Epithelial cell of prostate (primary cell): ENCODE measurements at places on chromosomes 1 and 21.

DNA sequence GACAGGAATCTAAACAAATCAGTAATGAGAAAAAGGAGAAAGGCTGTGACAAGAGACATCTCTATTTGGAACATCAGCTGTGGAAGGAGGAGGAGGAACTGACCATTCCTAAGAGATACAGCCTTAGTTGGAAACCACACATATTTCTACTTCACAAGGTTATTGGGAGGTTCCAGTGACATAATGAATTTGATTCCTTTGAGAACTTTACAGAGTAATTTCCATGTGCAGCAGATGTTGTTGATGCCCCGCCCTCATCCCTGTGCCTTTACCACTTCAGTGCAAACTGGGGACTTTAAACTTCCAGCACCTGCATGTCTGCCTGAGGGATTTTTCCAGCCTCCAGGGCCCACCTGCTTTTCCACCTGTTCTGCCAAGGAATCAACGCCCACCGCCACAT is 9.3 kb upstream of the ST6GALNAC5 start:
- no peak for DNase-seq

DNA sequence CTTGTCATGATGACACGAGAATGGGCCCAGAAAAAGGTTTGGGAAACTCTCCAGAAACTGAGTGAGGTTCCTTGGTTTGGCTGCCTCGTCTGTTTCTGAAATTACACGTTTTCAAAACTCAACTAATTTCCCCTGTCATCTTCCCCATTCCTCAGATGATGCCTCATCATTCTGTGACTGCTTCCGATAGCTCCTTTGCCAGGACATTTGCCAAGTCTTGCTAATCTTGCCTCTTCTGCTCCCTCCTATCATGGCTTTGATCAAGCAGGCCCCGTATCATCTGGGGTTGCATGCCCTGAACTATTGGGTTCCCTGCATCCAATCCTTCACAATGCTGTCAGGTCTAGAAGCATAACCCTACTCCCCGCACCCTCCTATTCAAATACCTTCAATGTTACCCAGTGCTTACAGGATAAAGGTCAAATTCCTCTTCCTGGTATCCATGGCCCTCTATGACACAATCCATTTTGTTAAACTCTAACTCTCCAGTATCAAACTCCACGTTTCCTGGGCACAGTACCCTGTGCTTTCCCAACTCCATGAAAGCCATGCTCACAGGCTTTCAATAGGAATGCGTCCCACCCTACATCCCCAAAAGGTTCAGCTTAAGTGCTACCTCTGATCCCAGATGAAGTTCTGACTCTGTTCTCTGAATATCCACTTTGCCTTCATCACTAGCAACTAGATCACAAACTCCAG is 22.2 kb upstream of the TMEM200B start:
- no peak for DNase-seq

DNA sequence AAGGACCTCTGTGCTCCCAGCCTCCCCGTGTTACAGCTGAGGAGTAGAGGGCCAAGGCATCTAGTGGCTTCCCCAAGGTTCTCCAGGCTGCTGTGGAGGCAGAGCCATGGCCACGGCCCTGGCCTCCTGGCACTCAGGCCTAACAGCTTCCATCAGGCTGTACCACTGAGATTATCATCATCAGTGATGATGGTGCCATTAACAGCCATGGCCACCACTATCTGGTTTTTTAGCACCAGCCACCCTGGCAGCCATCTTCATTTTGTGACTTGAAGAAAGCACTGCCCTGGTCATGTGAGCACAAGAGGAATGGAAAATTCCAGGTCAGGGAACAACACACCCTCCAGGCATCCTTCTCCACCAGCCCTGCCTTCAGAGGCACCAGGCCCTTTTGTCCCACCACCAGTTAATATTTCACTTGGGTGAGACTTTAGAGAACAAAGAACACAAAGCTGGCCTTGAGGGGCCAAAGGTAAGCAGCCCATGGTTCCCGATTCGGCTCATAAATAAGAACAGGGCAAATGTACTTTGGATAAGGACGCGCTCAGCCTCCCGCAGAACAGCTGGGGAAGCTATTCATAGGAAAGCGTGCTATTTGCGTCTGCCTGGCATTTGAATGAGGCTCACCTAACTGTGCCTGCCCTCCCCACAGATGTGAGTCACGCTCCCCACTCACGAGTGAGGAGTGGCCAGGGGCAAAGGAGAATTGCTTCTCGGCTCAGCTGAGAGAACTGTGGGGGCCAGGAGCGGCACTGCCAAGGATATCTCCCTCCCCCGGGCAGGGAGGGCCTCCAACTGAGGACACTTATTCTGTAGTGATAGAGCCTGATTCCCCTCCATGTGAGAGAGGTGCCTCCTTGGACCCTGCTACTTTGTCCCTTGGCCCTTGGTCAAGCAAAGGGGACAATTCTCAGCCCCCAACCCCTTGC is 95.6 kb downstream of the CD58 start:
- no peak for DNase-seq

DNA sequence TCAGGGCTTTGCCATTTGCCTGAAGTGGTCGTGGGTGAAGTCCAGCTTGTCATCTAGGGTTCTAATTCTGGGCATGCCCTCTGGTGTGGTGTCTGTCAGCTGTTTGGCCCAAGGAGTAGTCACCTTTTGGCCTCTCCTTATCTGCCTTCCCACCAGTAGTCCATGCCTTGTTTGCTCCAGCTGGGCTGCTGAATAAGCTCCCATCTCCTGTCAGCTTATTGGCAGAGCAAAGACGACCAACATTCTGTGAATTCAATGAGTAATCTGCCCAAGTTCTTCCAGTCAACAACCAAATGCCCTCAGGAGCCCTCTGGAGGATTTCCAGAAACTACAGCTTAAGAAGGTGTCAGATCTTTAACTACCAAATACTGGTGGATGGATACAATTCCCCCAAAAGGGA is 7.0 kb downstream of the BCAN start:
- no peak for DNase-seq

- DNase-seq, result no peak
Measured at GRCh38 chr1:1354271-1355247, 3.8 kb downstream of the MXRA8 start.

DNA sequence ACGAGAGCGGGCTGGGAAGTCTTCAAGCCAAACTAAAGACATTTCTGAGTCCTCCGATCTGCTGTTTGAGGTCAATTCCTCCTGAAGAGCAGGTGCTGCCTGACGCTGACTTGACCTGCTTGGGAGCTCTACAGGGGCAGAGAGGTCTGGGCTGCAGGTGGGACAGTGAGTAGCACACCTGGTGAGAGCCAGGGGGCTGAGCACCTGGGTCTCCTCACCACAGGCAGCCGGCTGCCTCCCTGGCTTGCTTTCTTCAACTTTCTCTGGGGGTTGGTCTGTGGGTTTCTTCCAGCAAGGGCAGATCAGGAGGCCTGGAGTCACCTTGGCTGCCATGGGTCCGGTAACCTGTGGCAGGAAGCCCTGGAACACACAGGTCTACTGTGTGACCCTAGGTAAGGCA is 107.4 kb upstream of the EDN2 start:
- no peak for DNase-seq

DNA sequence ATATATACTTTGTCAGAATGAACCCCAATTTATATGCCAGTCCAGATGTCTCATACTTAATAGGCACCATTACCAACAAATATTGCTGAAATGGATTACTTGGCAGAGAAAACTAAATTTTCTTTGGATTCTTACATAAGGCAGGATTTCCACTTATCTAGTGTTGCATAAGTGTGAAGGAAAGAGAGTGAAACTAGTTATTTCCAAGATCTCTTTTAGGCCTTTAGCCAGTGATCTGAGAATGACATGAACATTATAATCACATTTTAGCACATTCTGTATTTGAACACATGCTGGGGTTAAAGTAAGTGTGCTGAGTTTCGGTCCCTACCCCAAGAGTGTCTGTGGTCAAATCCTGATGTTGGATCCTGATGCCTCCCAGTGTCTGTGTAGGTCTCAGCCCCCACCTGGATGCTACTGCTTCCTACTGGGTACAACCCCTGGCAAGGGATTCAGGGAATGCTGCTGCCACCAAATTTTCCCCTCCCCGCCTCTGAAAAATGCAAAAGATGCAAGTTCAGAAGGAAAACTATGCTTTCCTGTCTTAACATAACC is 11.2 kb downstream of the DDAH1 start:
- DNase-seq, result no peak

DNA sequence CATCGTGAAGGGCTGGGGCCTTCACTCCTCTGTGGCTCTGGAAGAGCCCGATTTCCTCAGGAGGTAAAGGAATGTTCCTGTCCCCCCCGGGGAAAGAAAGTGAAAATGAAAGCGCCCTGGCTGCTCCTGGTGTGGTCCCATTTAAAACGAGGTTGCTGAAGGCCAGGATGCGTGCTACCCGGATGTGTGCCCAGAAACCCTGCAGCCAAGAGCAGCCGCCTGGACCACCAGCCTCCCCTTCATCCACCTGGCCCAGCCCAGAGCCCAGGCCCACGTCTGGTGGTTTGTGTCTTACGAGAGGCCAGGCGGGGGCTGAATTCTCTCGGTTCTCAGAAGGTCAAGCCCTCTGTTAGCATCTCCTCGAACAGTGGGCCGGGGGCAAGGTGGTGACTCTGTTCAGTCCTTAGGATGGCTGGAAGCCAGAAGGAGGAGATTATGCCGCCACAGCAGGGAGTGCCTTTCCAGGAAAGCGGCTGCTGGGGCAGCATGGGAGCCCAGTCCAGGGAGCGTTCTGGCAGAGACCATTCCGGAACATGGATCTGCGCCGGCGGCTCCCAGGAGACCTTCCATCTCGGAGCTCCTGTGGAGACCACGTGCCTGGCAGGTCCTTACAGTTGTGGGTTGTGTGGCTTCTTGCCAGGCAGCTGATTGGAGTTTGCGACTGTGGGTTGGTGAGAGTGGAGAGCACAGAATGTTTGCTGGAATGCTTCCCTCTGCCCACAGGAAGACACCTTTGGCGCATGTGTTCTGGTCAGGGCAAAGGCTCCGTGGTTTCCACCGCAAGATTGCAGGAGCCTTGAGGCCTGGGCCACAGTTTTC is 1.4 kb downstream of the GUK1 start:
- no peak for DNase-seq

DNA sequence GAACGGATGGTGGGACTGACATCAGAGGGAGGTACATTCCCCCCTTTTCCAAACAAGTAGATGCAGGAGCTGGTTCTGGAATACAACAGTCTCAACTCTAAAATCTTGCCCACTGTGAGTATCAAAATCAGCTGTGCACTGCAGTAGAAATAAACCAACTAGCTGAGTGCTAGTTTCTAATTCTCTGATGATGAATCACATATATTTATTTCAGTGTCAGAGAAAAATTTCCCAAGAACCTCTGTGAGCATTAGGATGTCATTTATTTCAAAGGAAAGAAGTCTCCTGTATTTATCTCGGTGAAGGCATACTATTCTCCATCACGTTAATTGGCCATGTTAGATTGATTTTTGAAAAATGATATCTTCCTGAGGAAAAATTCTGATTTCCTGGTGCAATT is 67.1 kb downstream of the LHX9 start:
- no peak for DNase-seq

GRCh38 chr1:214423045-214423444 is 128.4 kb downstream of the PTPN14 start:
- DNase-seq, result no peak

DNA sequence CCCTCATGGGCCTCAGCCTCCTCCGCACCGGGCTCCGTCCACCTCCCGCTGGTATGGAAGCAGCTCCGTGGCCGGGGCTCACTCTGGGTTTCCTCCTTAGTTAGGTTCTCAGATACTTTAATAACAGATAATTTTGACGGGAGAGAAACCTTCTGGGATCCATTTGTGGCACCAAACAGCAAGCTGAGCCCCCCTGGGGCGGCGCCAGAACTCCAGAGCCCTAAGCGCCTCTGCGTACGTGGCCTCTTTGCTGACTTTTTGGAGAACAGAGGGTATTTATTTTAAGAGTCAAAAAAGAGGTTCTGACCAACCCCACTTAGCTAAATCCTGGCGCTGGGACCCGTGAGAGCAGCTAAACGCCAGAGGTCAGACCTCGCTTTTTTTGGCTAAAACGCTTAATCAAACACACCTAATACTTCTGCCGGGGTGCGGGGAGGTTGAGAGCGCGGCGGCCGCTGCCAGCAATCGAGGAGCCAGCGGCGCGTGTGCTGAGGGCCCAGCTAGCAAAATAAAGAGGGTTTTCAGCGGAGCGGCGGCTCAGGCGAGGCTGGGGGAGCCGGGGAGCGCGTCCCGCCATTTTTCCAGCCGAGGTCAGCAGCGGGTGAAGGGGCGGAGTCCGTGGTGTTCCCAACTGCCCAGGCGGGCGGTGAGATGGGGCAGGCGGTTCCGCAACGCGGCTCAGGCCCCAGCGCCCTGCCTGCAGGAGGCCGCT is 171.7 kb downstream of the PRDM16 start:
- no peak for DNase-seq

- no peak for DNase-seq
Measured at GRCh38 chr21:44065428-44065827, 41.8 kb upstream of the PWP2 start.

- no peak for DNase-seq
Measured at GRCh38 chr1:187396929-187397796, 568.4 kb downstream of the PLA2G4A start.

- DNase-seq, result no peak
Measured at GRCh38 chr21:33993286-33994231, 78.0 kb upstream of the ATP5PO start.

DNA sequence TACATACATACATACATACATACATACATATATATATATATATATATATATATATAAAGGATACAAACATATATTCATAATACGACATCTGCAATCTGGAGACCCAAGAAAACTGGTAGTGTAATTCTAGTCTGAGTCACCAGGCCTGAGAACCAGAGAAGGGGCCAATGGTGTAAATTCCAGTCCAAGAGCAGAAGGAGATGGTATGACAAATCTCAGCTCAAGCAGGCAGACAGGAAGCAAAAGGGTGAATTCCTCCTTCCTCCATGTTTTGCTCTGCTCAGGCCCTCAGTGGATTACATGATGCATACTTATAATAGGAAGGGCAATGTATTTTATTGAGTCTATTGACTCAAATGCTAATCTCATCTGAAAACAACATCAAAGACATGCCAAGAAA is 1060.4 kb upstream of the TMPRSS15 start:
- DNase-seq, result no peak

GRCh38 chr1:75502776-75503175 is 108.1 kb downstream of the SLC44A5 start:
- DNase-seq, result peak; percentile 8

- no peak for DNase-seq
Measured at GRCh38 chr1:40915581-40915980, 53.4 kb upstream of the CITED4 start.

DNA sequence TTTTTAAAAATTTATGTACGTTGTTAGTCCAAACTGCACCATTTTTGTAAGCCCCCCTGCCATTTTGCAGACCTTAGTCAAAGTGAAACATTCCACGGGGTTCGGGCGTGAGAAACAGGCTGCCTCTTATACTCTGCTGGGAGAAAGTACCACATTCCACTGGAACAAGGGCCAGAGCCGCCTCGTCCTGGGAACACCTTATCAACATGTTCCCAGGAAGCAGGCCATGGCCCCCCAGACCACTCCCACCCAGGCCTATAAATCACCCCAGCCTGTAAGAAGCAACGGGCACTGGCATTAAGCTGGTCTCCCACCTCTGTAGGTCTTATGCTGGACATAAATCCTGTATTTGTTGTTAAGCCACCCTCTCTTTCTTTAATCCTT is 854 bp upstream of the ZRANB2 start:
- no peak for DNase-seq
